Cortex of kidney (tissue), 1 donor: ENCODE measurements at places on chromosomes 6 and 20.

- no peak for DNase-seq
Observed at GRCh38 chr6:3902871-3903648, 53.9 kb downstream of the FAM50B start.

DNA sequence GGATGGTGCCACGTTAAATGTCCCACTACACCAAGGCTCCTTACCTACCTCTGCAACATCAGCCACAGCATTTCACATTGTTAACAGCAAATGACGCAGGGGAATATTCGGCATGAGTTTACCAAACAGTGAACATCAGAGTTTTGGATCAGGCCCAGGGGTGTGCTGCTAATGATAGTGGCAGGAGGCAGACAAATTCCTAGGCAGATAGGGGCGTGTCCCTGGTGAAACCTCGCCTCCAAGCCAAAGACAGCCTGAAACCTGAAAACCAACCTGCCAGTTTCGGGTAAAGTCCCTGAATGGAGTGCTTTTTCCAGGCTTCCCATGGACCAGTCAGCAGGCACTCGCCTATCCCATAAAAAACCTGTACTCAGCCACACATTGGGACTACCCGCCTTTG lies 133.6 kb downstream of the SH3BGRL2 start:
- DNase-seq = no peak

- DNase-seq = no peak
Observed at GRCh38 chr20:13788167-13788834, 3.5 kb downstream of the NDUFAF5 start.

GRCh38 chr20:5844063-5844681 lies 94.0 kb downstream of the SHLD1 start:
- DNase-seq = no peak

DNA sequence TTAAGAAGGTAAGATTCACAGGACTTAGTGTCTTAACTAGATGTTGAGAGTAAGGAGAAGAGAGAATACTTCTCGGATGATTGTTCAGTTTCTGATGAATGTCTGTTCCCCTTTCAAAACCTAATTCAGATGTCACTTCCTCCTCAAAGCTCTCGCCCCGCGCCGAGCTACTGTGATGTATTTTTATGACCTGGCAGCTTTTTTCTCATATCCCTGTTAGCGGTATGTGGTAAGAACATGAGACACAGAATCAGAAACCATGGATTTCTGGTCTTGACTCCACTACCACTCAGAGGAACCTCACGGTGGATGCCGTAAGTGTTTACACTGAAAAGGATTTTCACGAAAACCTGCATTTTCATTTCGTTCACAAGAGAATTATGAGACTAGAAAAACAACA lies 48.4 kb downstream of the CEP43 start:
- DNase-seq = no peak

DNA sequence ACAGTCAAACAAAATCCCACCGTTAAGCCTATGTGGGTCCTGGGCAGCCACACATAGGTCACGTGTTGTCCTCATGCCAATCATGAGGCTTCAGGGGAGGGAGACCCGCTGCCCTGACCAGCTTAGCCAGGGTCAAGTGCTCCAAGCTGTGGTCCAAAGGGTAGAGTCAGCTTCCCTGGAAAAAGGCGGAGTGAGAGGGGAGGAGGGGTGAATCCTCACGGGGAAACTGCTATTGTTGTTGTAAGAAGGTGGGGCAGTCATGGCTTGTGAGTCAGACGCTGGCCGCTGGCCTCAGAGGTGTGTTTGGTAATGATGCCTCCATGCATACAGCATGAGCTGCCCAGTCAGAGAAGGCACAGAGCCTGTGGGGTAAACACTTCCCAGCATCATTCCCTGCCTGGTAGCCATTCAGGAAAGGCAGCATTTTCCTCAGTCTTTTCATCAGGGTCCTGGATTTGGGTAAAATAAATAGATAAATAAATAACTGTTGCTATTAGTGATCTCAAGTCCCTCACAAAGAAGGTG lies 8.7 kb downstream of the CST3 start:
- no peak for DNase-seq

GRCh38 chr6:53979468-53980067 lies 131.7 kb upstream of the MLIP start:
- DNase-seq = no peak

- DNase-seq = no peak
Observed at GRCh38 chr6:81773887-81774286, 21.4 kb upstream of the TENT5A start.

DNA sequence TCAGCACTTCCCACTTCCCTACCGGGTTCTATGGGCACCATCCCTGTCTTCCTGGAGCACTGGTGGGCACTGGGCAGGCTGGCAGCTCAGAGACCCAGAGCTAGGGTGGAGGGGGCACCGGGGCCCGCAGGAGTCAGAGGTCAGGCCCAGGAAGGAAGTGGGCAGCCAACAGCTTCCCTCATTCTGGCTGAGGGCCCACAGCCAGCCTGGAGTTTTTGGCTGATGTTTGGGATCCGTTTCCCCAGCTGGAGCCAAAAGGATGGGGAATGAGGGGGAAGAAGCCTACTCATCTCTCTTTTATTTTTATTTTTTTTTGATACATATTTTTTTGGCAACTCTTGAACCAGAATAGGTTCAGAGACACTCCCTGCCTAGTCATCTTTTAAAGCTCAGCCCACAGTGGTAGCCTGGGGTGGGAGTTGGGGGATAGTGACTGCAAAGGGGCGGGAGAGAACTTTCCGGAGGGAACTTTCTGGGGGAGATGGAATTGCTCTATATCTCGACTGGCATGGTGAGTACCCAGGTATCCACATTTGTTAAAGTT lies 54.2 kb upstream of the MLN start:
- DNase-seq = no peak

DNA sequence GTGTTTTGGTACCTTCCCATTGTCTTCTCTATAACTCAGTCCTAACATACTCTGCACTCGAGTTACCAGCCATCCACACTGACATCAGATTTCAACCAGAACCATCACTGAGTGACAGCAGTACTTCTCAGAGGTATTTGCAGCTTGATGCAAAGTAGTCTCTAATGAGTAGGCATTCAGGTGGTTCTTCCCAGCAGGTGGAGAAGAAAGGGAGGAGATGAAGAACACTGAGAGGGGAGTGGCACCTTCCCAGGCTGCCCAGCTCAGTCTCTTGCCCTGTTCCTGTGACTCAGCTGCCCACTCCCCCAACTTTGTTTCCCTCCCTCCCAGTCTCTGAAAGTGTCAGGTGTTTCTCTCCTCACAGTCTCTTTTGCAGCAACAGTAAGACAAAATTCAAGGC lies 38.7 kb upstream of the SMIM28 start:
- DNase-seq = no peak

GRCh38 chr6:151101816-151102694 lies 137.7 kb upstream of the AKAP12 start:
- DNase-seq = no peak

GRCh38 chr6:16277101-16277981 lies 39.0 kb downstream of the GMPR start:
- DNase-seq = no peak

DNA sequence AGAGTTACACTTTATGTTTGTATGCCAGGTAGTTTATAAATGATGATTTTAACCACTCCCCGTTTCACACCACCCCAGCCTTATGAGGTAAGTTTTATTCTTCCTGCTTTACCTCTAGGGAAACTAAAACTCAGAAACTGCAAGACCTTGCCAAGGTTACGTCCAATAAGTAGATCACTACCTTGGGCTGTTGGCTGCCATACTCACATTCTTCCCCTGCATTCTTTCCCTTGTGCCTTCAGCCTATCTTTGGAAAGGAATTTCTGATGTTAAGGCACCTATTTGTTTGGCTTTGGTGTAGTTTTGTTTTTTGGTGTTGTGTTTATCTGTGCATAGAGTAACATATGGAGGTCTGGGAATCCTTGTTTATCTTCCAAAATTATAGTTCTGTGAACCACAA lies 122.1 kb downstream of the UST start:
- DNase-seq = no peak

DNA sequence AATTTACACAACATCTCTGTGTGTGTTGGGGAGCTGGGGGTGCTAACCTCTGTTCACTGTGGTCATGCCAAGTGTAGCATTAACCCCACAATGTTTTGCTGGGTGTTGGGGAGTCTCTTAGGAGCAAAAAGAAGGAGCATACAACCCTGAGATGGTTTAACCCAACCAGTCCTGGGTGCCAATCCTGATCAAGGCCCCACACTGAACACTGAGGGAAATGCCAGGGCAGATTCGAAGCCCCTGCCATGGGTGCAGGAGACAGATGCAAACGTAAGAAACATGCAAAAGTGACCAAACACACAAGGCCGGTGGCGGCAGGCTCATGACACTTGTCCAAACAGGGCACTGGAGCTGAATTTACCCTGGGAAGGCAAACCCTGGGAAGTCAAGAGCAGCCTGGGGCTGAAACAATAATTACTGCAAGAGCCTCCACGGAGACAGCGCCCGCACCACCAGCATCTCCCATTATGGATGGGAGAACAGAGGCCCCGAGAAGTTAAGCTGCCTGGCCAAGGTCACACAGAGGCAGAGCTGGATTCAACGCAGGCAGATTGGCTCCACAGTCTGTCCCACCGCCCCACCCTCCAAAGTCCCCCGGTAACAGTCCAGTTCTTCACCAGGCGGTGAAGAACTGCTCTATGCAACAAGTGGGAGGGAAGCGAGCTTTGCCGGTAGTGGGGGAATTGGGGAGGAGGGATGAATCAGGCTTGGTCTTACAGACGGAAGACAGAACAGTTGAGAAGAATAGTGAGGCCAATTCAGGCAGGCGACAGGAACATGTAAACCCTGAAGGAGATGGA lies 8.5 kb downstream of the ACSS1 start:
- DNase-seq = no peak

DNA sequence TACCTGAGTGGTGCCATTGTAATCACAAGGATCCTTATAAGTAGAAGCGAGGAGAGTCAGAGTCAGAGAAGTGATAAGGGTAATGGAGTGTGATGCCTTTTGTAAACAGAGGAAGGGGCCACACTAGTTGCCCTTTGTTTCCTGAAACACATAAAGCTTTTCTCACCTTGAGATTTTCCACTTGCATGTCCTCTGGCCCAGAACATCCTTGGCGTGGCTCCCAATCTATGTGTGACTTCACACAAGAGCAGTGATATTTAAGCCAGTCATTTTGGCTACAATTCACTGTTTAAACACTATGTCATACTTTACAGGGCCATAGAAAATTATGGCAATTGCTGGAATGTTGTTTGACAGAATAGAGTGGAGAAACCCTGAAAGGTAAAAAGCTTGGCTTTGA lies 121.2 kb upstream of the BTN3A2 start:
- DNase-seq = no peak

DNA sequence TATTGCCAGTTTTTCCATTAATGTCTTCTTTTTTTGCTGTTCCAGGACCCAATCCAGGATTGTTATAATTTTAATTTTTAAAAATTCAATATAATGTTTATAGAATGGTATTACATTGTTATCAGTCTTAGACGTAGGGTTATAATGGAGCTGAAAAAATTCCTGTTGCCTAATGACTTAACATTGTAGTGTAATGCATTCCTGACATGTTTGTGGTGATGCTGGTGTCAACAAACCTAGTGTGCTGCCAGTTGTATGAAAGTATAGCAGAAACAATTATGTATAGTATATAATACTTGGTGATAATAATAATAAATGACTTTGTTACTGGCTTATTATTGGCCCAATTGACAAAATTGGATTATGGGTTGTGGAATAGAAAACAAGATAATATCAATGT lies 30.4 kb downstream of the KIZ start:
- DNase-seq = no peak

DNA sequence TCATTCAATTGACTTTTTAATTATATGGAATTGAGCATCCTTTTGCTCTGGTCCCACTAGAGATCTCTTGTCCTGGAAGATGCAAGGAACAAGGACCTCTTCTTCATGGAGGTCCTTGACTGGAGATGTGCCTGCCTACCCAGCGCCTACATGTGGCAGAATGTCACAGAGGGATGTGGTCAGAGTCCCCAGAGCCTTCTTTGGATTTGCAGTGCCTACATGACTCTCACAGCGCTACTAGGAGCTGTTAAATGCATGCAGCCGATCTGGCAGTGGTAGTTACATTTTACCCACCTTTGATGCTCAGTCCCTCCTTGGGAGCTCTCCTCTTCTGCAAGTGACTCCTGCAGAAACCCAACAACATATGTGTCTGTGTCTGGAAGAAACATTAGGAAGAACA lies 51.9 kb upstream of the ADTRP start:
- DNase-seq = no peak

DNA sequence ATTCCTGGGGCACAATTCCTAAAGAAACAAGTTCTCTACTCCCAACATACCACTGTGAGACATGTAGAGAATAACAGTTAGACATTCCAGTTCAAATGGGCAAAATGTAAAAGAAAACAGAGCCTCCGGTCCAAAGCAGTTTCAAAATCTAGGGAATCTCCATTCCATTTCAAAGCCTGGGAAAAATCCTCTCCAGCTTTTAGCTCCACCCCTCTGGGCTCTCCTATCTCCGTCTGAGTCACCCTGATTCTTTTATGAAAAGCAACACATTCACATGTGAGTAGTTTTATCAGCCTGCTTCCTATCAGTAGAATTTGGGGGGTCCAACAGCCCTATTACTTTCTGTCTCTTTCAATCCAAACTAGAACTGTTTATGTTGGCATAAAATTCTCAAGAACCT lies 3.7 kb downstream of the CSNK2A1 start:
- no peak for DNase-seq

GRCh38 chr20:38658879-38659596 lies 57.4 kb downstream of the ARHGAP40 start:
- DNase-seq = no peak

DNA sequence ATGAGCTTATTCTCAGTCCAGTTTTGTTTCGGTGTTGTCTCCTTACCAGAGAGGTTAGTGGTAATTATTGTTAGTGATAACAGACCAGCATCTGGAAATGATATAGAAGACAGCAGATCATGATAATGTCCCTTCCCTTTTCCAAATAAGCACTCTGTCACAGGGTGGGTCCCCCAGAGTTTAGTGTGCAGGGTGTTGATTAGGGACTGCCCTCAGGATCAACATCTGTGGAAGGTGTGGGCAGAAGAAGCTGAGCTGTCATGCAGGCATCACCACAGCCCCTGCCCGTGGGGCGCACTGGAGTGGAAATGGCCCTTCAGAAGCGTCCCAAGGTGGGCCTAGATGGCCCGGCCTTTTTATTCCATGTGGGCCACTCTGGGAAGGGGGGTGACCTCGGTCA lies 67.6 kb upstream of the DTNBP1 start:
- DNase-seq = no peak

DNA sequence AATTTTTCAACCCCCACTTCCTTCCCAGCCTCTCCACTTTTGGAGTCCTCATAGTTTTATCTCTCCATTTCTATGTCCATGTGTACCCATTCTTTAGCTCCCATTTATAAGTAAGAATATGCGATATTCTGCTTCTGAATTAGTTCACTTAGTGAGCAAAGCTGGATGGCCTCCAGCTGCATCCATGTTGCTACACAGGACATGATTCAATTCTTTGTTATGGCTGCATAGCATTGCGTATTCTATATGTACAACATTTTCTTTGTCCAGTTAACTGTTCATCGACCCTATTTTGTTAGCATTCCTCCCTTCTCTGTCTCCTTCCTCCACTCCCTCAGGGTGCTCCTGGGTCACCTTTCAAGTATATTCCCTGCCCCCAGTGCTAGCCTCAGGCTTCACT lies 210.0 kb upstream of the SSTR4 start:
- DNase-seq = no peak
